ENCODE measurements at places on chromosomes 16 and 17.

DNA sequence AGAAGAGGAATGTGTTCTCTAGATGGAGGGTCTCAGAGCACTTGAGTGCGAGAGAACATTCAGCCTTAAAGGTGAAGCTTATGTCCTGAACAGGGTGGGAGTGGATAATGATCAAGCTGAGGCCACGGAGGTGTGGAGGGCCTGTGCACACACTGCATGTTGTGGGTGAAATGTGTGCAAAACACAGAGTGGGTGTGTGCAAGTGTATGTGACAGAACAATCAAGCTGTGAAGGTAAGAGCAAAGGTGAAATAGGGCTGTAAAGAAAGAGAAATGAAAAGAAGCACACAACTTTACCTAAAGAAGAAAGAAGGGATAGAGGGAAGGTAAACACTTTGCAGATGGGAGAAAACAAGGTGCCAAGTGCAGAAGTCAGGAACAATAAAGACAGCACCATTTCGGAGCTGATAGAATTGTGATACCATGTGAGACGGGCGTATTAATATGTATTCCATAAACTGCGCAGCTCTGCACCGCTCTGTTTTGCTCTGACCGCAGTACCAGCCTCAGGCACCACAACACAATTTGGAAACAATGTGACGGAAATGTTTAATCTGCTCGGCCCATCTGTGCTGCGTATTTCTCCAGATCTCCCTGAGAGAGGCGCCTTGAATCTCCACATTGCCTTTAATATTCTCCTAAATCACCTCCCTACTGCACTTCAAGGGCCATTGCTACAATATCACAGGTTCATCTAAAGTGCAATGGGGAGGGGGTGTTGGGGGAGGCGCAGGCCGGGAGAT lies 40.6 kb downstream of the SNX11 start:
- no peak for DNase-seq

DNA sequence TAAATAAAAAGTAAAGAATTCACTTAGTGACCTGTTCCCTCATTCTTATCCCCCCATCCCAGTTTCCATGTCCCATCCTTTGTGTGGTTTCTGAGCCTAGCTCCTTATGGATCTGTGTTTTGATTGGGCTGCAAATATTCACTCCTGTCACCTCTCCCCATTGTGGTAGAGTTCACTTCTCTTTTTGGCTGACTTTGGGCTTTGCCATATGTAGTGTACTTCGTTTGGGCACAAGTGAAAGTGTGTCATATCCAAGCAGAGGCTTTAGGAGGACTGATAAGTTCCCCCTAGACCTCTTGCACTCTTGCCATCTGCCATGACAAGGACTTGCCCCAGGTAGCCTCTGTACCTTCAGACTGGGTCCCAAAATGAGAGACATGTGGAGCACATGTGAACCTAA lies 13.0 kb upstream of the DHRS7B start:
- DNase-seq: no peak

- no peak for DNase-seq
Measured at GRCh38 chr16:28607116-28607623, 2.7 kb downstream of the SULT1A1 start.

DNA sequence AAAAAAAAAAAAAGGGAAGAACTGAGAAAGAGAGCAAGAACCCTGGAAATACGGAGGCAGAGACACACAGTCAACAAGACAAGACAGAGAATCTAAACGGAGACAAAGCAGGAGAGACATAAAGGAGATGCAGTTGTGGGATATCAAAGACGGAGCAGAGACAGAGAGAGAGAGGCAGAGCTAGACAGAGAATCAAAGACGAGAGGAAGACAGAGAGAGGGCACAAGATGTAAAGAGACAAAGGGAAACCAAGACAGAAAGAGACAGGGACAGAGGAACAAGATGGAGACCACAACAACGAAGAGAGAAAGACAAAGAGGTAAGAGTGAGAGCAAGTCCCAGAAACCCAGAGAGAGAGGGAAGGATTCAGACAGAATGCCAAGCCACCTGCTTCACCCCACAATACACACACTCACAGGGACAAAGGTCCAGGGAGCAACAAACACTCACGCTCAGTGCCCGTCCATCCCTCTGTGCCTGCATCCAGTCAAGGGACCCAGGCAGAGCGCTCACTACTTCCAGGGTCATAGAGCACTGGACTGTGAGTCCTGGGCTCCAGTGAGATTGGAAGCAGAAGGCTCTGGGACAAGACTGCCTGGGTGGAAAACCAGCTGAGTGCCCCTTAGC lies 88.9 kb downstream of the C16orf78 start:
- no peak for DNase-seq

GRCh38 chr16:84246679-84247077 lies 6.9 kb upstream of the KCNG4 start:
- no peak for DNase-seq

GRCh38 chr17:9206741-9207332 lies 185.5 kb downstream of the NTN1 start:
- no peak for DNase-seq

DNA sequence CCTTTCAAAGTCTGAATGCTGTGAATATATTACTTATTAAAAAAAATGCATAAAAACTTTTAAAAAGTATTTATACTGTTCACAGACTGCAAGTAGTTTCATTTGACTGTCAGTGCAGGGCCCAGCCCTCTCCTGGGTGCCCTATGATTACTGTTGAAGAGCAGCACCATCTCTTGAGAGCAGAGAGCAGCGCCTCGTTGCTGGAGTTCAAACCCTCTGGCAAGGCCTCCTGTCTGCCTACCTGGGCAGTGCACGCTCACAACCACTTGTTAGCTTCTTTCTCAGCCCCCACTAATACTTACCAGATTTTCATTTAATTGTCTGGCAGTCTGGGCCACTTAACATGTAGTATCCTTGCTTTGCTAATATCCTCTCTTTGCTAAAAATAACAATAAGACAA lies 233.4 kb downstream of the PHKB start:
- DNase-seq: no peak
